Right ventricle myocardium superior (tissue), 1 donor: ENCODE measurements at places on chromosomes 5 and 9. TPM values are rescaled to one million over a fixed set of nuclear protein-coding genes. Genes with fewer than 3 reads are reported as not detected.

The IL13 gene
- not detected for total RNA-seq

The SMIM3 gene
- total RNA-seq: 15.6 TPM

The CATSPER3 gene
- total RNA-seq: 0.32 TPM

The OBP2B gene
- total RNA-seq: not detected

The RACK1 gene
- 577 TPM for total RNA-seq

The FOXI1 gene
- total RNA-seq: not detected

The PROB1 gene
- total RNA-seq: 50.3 TPM

The TMEM8B gene
- 13.3 TPM for total RNA-seq
